ENCODE measurements at places on chromosomes 7 and 10.

- DNase-seq: no peak
These were observed 156.8 kb upstream of the FZD1 start for GRCh38 chr7:91107460-91107859.

GRCh38 chr7:73823873-73824592 lies 6.8 kb upstream of the CLDN4 start:
- DNase-seq: no peak

DNA sequence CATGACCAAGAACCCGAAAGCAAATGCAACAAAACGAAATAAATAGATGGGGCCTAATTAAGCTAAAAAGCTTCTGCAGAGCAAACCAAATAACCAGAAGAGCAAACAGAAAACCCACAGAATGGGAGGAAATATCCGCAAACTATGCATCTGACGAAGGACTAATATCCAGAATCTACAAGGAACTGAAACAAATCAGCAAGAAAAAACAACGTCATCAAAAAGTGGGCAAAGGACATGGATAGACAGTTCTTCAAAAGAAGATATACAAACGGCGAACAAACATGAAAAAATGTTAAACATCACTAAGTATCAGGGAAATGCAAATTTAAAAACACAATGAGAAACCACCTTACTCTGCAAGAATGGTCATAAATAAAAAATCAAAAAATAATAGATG lies 35.3 kb upstream of the CACUL1 start:
- DNase-seq: no peak

DNA sequence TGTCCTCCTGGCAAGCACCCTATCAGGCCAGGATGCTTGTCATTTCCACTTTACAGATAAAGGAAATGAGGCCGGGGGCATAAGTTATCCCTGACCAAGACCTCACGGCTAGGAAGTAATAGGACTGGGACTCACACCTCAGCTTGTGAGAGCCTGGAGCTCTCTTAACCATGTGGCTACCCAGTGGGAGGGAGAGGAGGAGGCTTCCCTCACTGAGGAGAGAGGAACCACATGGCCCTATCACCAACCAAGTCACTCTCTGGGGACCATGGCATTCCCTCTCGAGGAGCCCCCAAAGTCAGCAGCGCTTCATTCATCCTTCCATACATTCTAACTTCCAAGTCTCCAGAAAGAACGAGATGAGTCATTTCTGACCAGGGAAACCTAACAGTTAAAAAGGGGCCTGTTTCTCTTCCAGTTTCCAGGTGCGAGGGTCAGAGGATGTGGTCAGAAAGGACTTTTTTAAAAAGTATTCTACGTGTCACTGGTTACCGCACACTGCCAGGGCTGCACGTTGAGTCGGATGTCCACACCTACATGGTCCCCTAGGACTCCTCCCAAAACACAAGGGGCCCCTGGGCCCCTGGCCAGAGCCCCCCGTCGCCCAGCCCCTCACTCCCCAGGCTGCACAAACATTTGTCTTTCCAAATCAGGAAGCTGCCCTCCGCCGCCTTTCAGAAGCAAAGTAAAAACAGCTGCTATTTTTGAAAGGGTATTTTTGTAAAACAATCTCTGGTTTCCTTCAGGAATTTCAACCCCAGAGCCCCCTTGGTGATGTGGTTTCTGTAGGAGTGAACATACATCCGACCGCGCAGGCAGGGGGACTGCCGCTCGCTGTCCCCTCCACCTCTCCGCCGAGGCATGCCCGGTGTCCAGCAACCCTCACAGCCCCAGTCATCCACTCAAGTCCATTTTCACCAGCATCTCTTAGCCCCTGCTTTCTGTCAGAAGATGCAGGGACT lies 128.2 kb upstream of the CHST15 start:
- DNase-seq: no peak

- no peak for DNase-seq
These were observed 14.5 kb downstream of the SH2D4B start for GRCh38 chr10:80552151-80552646.

GRCh38 chr10:132102071-132102716 lies 36.4 kb downstream of the JAKMIP3 start:
- DNase-seq: no peak
